ENCODE measurements at places on chromosomes 1 and 21. TPM values are rescaled to one million over a fixed set of nuclear protein-coding genes. Genes with fewer than 3 reads are reported as not detected.

Gene RORC
- 0.11 TPM for total RNA-seq

- no peak for DNase-seq
Observed at GRCh38 chr1:168101336-168101735, 35.4 kb downstream of the GPR161 start.

DNA sequence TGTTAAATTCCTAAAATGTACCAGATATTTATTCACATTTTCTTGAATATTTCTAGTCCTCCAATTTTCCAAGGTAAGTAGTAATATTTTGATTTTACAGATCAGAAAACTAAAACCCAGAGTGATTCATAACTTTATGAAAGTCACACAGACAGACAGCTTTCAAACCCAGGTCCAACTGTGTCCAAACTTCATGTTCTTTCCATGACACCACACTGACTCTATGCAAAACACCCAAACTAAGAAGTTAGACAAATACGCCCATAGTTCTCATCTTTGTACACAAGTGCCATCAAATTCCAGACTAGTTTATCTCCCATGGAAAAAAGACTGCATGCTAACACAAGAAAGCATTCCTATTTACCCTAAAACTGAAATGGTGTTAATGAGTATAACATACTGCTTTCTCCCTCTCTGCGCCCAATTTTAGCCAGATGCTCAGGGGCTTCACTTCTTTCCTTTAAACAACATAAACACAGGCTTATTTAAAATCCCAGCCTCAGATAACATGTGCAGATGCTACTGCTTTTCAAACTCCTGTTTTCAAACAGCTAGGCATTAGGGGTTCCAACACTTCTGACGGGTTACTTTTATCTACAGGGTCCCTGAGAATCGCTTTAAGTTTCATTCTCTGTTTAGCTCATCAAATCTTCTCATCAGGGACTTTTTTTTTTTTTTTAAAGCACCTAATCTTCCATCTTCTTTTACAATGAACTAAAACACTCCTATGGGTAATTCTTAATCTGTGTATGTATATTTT is 44.6 kb downstream of the WASF2 start:
- no peak for DNase-seq

Gene LCE6A
- total RNA-seq: not detected

Gene MANEAL
- total RNA-seq: 1.2 TPM

GRCh38 chr1:47940326-47940725 is 56.9 kb downstream of the TRABD2B start:
- no peak for DNase-seq

GRCh38 chr1:11151826-11152612 is 37.1 kb upstream of the ANGPTL7 start:
- DNase-seq: no peak

DNA sequence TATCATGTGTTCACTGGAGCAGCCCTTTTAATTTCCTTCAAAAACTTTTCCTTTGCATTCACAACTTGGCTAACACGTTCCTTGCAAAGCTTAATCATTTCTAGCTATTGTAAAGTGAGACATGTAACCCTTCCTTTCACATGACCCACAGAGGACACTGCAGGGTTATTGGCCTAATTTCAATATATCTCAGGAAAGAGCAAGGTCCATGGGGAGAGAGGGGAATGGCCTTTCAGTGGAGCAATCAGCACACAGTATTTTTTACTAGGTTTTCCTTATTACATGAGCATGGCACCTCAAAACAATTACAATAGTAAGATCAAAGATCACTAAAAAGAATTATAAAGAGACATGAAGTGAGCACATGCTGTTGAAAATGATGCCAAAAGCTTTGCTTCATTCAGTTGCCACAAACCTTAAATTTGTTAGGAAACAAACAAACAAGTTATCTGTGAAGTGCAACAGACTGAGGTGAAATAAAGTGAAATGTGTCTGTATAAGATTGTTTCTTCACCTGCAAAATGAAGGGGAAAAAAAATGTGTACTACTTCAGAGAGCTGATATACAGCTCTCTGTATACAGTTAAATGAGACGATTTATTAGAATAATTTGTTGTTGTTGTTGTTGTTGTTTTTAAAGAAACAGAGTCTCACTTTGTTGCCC is 61.5 kb downstream of the EIF4G3 start:
- DNase-seq: no peak

All from esophagus muscularis mucosa (tissue), 4 donors.